Stimulated activated CD8-positive, alpha-beta memory T cell treated with anti-CD3 and anti-CD28 coated beads, Interleukin-12 subunit alpha, Interleukin-12 subunit beta, amount 100 ng/mL, for 1 hour (primary cell): ENCODE measurements at places on chromosomes 4 and X.

- DNase-seq = peak; percentile 3
These were observed 44.5 kb downstream of the TRIM2 start for GRCh38 chr4:153248641-153249198.

GRCh38 chr4:37903901-37904300 is 13.0 kb downstream of the TBC1D1 start:
- no peak for DNase-seq

DNA sequence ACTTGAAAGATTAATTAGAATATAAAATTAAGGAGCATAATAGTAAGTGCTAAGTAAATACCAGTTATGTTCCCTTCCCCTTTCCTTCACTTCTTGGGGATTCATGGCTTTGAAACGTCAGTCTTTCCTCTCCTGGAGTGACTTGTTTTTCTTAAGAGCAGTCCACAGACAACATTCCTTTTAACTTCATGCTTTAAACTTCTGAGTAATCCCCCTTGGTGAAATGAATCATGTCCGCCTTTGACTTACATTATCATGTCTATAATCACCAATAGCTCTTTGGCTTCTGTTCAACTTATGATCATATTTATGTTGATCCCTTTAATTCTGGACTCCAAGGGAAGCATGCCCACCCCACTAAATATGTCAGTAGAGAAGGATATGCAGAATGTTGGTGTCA is 1012.1 kb upstream of the SLIT2 start:
- no peak for DNase-seq

DNA sequence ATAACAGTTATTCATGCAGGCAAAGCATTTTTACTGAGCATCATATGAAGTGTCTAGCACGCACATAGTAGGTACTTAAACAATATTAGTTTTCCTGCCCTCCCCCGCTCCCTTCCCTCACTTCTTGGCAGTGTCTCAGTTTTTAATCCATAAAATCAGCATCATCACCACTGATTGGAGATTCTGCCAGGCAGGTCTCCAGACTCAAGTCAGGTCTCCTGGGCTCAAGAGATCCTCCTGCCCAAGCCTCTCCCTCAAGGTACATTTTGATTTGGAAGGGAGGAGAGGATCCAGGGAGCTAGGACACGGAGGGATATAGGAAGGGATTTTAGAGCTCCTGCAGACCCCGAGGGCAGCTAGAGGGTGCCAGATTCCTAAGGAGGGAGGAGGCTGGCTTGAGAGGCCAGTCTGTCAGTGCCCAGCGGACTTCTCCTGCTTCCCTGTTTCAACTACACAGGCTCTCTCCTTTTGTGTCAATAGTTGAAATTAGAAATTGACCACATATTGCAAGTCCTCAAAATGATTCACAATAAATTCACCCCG is 4.4 kb upstream of the FAT1 start:
- DNase-seq = no peak

DNA sequence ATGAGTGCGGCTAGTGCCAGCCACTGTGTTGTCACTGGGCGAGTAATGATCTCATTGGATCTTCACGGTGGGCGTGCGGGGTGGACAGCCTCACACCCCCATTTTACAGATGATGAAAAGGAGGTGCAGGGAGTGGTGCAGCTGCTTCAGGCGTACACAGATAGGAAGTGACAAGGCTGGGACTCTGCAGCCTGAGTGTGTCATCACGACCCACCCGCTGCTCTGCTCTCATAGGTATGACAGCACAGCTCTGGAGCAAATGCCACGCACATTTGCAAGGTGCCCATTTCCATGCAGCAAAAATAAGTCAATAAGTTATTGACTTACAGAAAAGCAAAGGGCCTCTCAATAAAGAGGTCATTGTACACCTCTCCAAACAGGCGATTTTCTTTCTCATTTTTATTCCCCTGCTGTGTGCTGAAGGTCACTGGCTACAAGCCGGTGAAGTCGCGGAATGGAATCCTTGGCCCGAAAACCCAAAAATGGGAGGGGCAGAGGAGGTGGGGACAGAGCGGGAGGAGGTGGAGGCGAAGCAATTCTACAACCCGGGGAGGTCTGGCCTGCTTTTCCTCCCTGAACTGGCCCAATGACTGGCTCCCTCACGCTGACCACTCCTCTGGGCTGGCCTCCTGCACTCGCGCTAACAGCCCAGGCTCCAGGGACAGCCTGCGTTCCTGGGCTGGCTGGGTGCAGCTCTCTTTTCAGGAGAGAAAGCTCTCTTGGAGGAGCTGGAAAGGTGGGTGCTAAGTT is at the start of gene SOD3:
TSS of gene SOD3 (plus strand) at position 658 of the 750 bp plus-strand sequence. CDS start 3,949 bp downstream, outside the sequence.
- no peak for DNase-seq

DNA sequence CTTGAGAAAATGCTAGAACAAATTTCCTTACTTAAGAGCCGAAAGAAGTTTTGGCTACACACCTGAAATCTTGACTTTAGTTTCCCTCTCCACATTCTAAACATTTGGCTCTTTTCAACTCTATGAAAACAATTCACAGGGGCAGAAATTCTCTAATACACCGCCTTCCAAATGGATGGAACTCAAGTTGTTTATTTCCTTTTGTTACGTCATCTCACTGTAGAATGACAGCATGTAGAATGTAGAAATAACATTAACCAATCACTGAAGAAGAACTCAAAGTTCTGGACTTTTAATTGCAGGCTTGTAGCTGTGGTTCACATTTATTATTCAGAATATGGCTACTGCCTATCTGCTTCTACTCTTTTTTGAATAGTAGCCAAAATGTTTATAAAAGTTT is 1.9 kb downstream of the DMP1 start:
- no peak for DNase-seq

GRCh38 chr4:74531963-74532794 is 87.2 kb downstream of the AREG start:
- no peak for DNase-seq

DNA sequence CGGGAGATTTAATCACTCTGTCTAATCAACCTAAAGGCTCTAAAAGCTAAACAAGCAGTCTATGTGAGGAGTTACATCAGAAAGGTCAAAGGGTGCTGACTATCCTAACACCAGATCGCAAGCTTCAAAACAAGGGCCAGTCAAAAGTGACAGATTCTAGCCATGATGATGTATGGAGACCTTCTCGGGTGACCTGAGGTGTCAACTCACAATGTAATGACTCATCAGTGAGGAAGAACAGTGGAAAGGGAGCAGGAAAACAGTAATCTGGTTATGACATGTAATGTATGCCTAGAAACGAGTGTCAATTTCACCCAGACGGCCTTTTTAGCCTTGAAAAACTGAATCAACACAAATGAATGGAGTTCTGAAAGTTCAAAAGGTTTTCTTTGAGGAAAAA is 375.3 kb downstream of the IDS start:
- no peak for DNase-seq
